NCI-H2171 treated with DMSO at 0.1 percent for 48 hours (cell line): ENCODE measurements at places on chromosomes 11 and 22.

- no peak for DNase-seq
Observed at GRCh38 chr11:66820381-66820780, 22.9 kb upstream of the RCE1 start.

- peak; percentile 90 for DNase-seq
Observed at GRCh38 chr11:95229199-95229992, 1.6 kb downstream of the SESN3 start.

GRCh38 chr11:59010708-59011107 is 71.4 kb downstream of the GLYATL1 start:
- no peak for DNase-seq

- DNase-seq = peak; percentile 68
Observed at GRCh38 chr11:109309153-109309552, 112.8 kb upstream of the C11orf87 start.

- no peak for DNase-seq
Observed at GRCh38 chr11:1878137-1879031, 13.3 kb downstream of the PRR33 start.

DNA sequence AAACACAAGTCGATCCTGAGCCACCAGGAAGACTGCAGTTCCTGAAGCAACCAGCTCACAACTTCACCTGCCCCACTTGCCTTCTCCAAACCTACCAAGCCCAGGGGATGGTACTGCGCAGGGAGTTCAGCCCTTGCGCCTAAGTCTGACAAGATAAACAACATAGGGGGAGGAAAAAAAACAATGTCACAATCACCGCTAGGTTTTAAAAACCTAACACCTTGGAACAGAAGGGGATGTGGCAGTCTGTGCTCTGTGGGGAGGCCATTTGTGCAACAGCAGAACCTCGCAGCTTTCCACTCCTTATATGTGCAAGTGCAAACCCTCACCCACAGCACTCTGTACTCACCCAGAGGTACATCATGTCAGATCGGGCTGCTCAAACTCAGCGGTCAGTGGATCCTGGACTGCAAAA is 134.2 kb downstream of the RBFOX2 start:
- no peak for DNase-seq

DNA sequence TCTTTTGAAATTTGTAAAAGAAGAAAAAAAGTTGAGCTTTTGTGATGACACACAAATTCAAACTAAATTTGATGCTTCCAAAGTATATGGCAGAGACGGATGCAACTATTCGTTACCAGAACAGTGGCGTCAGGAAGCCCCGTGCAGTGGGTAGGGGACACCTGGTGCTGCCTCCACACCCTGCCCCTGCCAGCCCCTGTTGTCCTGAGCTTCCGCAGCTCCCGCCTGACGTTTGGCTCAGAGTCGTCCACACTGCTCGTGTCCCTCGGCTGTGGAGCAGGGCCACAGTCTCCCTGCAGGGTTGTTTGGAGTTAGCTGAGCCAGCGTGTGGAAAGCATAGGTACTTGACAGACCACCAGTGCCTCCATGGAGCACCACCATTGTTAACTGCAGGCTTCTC is 86.3 kb downstream of the ATXN10 start:
- no peak for DNase-seq

GRCh38 chr11:117473481-117474091 is 145.9 kb downstream of the CEP164 start:
- DNase-seq = peak; percentile 29

DNA sequence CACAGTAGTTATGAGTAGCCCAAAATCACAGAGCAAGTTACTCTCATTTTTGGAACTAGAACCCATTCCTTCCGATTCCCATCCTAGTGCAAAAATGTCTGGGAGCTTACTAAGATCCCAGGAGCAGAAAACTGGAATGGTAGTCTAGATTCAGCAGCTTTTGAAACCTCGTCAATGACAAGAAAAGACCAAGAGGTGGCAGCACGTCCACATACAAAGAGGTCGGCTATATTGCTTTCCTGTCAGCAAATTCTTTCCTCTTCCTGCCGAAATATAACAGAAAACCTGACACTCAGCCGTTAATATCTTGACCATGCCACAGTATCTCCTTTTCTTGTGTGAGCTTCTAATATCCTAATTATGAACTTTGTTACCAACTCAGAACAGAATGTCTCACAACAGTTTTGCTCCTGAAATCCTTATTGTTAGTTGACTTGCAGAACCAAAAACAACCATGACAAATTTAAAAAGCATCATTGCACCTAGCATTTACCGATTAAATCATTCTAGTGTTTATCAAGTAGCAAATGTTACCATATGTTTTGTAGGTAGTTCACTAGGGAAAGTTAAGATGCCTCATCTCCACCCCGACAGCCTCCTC is 92.8 kb upstream of the OR9G4 start:
- DNase-seq = peak; percentile 64

GRCh38 chr22:23756891-23757290 is 2.7 kb upstream of the VPREB3 start:
- no peak for DNase-seq

GRCh38 chr11:116173506-116173905 is 599.3 kb downstream of the BUD13 start:
- DNase-seq = peak; percentile 15

GRCh38 chr11:62574363-62575071 is 826 bp upstream of the EEF1G start:
- peak; percentile 43 for DNase-seq

GRCh38 chr11:15757048-15757698 is 599.2 kb downstream of the SOX6 start:
- DNase-seq = no peak
